NCI-H1930 (cell line): ENCODE measurements at places on chromosomes 2 and 18.

DNA sequence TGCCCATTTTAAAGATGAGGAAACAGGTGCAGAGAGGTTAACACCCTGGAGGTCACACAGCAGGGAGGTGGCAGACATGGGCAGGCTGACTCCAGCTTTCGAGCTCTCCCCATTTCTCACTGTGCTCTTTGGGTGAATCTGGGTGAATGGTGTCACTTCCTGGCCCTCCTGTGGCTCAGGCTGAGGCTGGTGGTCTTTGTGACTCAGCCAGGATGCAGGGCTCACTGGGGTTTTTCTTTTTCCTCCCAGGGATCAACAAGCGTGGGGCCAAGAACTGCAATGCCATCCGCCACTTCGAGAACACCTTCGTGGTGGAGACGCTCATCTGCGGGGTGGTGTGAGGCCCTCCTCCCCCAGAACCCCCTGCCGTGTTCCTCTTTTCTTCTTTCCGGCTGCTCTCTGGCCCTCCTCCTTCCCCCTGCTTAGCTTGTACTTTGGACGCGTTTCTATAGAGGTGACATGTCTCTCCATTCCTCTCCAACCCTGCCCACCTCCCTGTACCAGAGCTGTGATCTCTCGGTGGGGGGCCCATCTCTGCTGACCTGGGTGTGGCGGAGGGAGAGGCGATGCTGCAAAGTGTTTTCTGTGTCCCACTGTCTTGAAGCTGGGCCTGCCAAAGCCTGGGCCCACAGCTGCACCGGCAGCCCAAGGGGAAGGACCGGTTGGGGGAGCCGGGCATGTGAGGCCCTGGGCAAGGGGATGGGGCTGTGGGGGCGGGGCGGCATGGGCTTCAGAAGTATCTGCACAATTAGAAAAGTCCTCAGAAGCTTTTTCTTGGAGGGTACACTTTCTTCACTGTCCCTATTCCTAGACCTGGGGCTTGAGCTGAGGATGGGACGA is 13.2 kb downstream of the ITM2C start:
- no peak for DNase-seq

DNA sequence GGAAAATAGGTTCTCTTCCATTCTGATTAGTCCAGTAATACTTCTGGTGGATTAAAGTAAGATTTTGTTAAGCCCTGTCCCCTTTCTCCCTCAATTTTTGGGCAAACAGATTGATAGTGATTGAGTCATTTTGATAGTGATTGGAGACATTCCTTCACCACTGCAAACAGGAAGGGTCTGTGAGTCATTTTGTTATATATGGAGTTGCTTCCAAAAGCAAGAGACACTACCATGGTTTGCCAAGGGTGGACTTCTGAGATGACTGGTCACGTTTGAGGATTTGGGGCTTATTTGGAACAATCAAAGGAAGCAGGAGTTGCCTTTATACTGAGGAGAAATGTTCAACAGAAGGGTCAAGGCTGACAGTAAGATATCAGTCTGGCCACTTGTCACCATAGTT is 249.9 kb downstream of the PARD3B start:
- no peak for DNase-seq

DNA sequence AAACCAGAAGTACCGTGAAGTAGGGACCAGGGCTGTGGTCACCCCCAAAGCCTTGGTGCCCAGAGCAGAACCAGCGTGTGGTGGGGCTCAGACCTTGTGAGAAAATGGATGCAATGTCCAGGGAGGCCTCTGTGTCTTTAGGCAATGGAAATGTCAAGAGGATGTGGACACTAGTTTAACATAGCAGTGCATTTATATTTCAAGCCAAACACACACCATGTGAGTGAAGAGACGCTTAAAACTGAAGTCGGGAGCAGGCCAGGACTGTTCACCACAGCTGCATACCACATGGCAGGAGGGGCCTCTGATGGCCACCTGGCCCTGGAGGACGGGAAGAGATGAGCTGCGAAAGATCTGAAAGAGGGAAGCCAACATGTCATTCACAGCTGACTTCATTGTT is 87.3 kb upstream of the LDLRAD4 start:
- DNase-seq = no peak

DNA sequence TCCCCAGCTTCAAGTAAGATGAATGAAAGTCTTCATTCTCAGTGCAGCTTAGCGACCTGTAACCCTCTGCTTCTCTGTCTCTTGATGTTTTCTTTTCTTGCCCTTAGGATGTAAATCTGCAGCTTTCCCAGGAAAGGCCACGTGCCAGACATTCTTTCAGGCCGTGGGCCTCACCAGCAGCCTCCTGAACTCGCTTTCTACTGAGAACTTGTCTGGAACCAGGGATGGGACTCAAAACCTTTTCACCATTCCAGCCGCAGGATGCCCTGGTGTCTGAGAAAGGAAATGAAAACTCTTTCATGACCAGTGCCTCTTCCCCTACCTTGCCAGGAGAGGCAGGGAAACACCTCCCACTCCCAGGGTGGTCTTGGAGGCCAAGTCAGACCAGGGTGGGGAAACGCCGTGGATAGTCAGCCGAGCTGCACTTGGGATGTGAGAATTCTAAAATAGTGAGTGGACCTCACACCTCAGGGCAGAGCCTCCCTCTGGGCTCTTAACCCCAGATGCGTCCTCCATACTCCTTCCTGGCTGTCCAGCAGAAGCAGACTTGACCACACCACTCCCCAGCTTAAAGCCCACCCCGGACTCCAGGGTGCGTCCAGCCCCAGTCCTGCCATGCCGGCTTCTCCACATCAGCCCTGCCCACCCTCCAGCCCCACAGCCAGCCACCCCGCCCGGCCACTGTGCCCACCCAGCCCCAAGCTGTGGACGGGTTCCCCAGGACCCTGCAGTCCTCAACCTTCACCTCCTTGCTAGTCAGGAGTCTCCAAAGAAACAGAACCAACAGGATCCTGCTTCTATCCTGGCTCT is 115.5 kb downstream of the TWIST2 start:
- no peak for DNase-seq

DNA sequence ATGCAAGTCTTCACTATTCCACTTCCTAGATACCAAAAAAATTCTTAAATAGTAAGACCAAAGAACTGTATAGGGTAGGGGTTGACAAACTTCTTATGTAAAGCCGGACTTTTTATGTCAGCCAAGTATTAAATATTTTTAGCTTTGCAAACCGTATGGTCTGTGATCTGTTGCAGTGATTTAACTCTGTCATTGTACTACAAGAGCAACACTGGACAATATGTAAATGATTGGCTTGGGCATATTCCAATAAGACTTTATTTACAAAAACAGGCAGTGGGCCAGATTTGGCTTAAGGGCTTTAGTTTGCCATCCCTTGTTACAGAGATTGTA is 48.0 kb downstream of the MGAT5 start:
- DNase-seq = no peak
